ENCODE measurements at places on chromosomes 3 and 15.

- peak; percentile 47 for DNase-seq
Measured at GRCh38 chr3:111072031-111072921, 660 bp downstream of the NECTIN3 start.

GRCh38 chr15:58074452-58074851 is 8.9 kb upstream of the ALDH1A2 start:
- DNase-seq = no peak

GRCh38 chr3:170862618-170863374 is 7.2 kb downstream of the RPL22L1 start:
- DNase-seq = no peak

GRCh38 chr15:40412095-40412759 is 6.6 kb downstream of the IVD start:
- DNase-seq = no peak

- no peak for DNase-seq
Measured at GRCh38 chr3:112782491-112782890, 64.2 kb downstream of the CD200R1L start.

- DNase-seq = no peak
Measured at GRCh38 chr3:27714146-27714526, 8.0 kb downstream of the EOMES start.

DNA sequence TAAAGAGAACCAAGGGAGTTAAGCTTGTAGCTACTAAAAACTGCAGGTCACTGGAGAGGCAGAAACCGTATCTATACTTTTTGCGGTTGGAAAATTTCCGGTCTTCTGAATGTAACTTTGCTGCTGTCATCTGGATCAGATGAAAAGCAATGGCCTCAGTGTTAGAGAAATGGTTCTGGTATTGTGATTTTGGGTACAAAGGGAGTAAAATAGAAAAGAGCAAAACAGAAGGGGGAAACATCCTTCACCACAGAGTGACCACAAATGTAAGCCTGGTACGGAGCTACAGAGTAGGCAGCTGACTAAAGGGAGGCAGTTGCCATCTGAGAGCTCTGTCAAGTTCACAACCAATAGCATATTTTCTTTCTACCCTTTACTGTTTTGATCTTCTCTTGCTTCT is 5.6 kb downstream of the CD96 start:
- peak; percentile 82 for DNase-seq

- no peak for DNase-seq
Measured at GRCh38 chr3:147403511-147403910, 2.8 kb downstream of the ZIC4 start.

DNA sequence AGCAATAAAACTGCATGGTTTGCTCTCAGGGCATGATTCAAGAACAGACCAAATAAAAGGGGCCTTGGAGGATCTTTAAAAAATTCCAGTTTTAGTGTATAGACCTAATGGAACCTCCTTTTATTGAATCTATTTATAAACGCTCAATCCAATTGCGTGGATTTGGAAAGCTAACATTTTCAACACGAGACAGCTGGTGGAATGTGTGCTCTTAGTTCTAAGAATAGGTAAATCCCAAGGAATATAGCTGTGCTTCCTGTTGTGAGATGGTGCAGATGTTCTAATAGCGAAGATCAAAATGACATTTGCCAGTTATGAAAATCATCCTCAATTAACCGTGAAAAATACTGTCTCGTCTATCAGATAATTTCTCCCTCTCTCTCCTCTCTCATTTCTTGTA is 192.5 kb downstream of the ATP10A start:
- no peak for DNase-seq

DNA sequence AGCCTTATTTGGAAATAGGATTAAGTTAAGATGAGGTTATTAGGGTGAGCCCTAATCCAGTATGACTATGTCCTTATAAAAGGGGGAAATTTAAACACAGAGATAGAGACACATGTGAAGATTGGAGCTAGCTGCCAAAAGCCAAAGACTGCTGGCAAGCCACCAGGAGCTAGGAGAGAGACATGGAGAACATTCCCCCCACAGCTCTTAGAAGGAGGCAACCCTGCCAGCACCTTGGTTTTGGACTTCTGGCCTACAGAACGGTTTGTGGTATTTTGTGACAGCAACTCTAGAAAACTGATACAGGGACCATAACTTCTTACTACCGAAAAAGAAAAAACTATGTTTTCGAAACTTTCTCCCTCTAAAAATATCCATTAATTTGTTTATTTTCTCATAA is 245.3 kb upstream of the RARB start:
- DNase-seq = no peak

- no peak for DNase-seq
Measured at GRCh38 chr3:181705086-181705480, 6.6 kb upstream of the SOX2 start.

GRCh38 chr15:83444936-83445335 is 2.2 kb upstream of the SH3GL3 start:
- DNase-seq = no peak

- no peak for DNase-seq
Measured at GRCh38 chr3:159458010-159458409, 530.6 kb upstream of the IL12A start.

GRCh38 chr3:4716266-4716665 is 223.1 kb downstream of the ITPR1 start:
- no peak for DNase-seq

- DNase-seq = peak; percentile 44
Measured at GRCh38 chr3:194089357-194090177, 46.4 kb upstream of the HES1 start.

DNA sequence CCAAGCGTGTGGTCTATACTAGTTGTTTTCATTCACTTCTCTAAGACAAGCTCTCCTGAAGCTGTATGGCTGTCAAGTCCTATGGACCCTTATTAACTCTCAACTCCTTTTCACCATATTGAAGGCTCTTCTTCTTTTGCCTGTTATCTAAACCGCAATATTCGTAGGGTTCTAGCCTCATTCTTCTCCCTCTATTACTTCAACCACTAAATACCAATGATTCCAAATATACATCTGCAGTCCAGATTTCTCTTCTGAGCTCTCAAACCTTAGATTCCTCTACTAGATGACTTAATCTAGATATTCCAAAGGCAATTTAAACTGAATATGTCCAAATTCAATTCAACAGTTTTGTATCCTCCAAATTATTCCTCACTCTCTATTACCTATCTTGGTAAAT is 24.6 kb downstream of the AQR start:
- no peak for DNase-seq

Data from activated CD8-positive, alpha-beta memory T cell treated with anti-CD3 and anti-CD28 coated beads, Interleukin-2, amount 10 ng/mL, durations not matched to agents 7 days and 5 days (primary cell).